Left ventricle myocardium inferior (tissue), 1 donor: ENCODE measurements at places on chromosomes 4 and X.

GRCh38 chr4:83725336-83726085 lies 189.6 kb downstream of the GPAT3 start:
- no peak for DNase-seq

DNA sequence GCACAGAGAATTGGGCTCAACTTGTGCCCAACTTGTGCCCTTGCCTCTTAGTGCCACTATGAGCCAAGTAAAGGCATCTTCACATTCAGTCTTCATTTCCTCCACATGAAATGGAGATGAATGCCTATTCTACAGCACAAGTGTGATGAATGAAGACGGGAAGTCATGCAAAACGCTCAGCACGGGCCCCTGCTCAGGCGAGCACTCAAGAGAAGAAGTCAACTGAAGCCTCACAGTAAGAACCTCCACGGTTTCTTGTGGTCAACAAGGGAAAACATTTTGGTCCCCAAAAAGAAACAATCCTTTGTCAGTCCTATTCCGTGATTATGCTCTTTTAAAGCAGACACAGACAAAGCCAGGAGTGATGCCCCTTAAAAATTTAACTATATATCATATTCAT lies 87.0 kb downstream of the IRF2 start:
- DNase-seq: no peak

GRCh38 chrX:142296421-142296820 lies 91.3 kb upstream of the MAGEC2 start:
- no peak for DNase-seq

DNA sequence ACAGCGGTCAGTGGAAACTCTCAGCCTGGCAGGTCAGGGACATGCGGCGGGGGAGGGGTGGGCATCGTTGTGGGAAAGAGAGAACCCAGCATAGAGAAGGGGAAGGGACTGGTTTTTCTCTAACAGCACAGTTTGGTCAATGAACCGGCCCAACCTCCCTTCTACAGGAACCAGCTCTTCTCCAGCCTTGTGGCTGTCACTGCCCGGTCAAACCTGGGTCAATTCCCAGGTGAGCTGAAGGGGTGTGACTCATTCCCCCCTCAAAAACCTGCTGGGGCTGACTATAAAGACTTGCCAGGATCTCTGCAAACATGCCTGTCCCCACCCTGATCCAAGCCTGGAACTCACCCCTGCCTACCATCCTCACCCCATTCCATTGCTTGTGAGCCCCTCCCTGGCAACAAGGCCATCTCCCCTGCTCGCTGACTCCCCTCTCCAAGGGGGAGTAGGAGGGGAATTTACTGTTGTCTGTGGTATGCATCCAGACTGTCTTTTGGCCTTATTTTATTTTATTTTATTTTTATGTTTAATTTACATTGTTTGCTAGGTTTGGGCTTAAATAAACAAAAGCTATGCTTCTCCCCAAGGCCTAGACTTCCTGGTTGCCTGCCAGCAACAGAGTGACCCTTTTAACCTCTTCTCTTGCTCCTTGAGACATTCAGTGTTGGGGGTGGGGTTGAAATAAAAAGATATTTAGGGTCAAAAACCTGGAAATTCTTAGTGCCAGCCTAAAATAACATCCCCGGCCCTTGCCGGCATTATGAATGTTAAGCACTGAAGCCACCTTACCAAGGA lies 49.6 kb downstream of the TSC22D3 start:
- DNase-seq: no peak

DNA sequence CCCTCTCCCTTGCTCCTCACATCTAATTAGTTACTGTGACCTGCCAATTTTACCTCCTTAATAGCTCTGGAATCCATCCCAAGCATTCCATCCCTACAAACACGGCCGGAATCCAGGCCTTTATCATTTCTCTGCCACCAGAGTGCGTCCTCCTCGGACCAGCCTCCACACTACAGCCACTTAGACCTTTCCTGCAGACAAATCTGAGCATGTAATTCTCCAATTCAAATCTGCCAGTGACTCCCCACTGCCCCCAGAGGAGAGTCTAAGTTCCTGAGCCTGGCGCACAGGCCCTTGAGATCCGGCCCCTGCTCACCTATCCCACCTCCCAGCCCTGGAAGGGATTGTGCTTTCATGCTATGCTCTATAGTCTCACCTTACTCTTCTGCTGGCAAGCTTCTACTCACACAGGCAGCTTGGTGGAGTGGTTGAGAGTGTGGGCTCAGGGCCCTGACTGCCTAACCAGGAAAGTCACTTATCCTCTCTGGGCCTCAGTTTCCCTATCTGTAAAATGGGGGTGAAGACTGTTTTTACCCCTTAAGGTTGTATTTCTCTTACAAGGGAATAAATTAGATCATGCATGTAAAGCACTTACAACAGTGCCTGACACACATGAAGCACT lies 31.2 kb downstream of the PJA1 start:
- no peak for DNase-seq

- no peak for DNase-seq
Observed at GRCh38 chrX:41667631-41668030, 21.1 kb upstream of the GPR34 start.

GRCh38 chr4:3348621-3349020 lies 55.8 kb downstream of the RGS12 start:
- no peak for DNase-seq

- DNase-seq: no peak
Observed at GRCh38 chrX:31546126-31546525, 474.3 kb upstream of the FTHL17 start.

DNA sequence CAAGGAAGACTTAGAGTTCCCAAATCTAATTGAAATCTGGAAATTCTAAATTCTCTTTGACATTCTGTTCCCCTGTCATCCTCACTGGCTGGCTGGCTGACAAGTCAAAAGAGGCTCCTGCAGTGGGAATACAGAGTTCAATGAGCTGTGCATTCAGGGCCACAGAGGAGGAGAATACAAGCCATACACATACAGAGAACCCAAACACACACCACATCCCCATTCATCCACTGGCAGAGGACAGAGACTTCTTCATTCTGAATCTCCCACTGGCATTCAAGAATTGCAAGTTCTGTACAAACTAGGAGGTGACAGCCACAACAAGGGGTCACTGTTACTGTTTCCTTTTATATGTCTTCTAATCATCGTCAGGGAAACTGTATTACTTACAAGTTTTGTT lies 49.7 kb downstream of the SAT1 start:
- DNase-seq: no peak

- no peak for DNase-seq
Observed at GRCh38 chr4:22412013-22412412, 103.9 kb downstream of the ADGRA3 start.

GRCh38 chr4:30808276-30808675 lies 88.1 kb downstream of the PCDH7 start:
- DNase-seq: no peak

DNA sequence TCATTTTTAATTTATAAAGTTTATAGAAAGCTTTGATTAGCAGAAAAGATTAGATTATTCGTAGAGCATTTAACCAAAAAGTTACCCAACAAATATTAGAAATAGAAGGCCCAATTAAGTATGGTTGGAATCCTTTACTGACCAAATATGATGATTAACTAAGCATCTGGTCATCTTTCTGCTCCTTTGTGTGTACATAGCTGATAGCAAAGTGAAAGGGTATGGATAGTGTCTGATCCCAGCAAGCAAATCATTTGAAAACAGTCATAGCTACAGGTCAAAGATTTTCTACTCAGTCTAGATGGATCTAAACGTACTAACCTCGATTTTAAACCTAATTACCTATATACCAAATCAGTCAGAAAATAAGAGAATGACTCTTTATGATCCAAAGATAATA lies 7.3 kb upstream of the MAB21L2 start:
- DNase-seq: no peak

GRCh38 chrX:112704187-112704586 lies 24.4 kb upstream of the LHFPL1 start:
- DNase-seq: no peak

GRCh38 chr4:112170451-112170993 lies 25.3 kb downstream of the FAM241A start:
- no peak for DNase-seq

DNA sequence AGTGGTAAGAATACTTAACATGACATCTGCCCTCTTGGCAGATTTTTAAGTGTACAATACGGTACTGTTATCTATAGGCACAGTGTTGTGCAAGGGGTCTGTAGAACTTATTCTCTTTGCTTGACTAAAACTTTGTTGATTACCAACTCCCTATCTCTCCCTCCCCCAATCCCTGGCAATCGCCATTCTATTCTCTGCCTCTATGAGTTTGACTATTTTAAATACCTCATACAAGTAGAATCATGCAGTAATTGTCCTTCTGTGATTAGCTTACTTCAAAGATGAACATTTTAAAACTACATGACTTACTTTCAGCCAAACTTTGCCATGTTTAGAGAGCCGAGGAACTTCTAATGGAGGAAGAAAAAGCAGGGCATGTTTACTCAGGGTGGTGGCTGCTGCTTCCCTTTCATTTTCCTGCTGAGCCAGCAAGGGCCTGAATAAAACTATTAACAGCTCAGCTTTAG lies 62.4 kb downstream of the APOO start:
- no peak for DNase-seq

DNA sequence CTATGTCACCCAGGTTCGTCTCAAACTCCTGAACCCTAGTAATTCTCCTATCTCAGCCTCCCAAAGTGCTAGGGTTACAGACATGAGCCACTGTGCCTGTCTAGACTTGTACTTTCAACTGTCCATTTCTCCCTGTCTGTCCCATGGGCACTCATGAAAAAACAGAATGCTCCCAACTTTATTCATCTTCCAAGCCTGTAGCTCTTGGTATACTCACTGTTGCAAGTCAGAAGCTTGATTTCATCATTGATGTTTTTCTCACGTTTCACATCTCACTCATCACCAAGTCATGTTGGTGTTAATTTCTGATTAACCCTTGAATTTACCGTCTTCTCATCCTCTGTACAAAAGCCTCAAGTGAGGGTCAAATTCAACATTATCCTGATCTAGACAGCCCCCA lies 7.3 kb upstream of the SRP72 start:
- no peak for DNase-seq

- no peak for DNase-seq
Observed at GRCh38 chr4:10201381-10202223, 85.0 kb upstream of the WDR1 start.

DNA sequence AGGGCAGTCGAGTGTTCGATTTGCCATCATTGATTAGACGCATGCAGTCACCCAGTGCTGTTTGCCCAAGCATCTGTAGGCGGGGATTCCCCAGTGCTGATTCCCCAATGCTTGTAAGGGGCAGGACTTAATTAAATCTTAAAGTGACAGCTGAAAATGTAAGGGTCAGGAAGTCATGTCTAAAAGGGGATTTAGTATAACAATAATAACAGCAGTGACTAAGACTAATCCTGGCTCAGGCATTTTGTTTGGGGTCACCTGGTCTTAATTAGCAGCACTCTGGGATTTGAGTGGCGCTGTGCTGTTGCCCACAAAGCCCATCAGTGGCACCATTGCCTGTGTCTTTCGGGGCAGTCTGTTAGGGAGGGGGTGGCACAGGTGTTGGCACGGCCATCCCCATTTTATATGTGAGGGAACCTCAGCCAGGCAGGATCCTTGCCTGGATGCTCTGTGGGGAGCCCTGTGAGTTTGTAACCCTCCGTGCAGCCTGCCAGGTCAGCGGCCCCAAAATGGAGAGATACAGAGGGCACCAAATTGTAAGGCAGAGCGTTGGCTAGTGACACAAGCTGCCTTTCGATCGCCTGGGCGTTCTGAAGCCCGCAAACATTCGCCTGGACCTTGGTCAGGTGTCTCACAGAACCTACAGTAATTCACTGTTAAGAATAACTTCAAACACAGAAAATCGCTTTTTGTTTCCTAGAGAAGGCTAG lies 146.7 kb downstream of the TBL1X start:
- no peak for DNase-seq

DNA sequence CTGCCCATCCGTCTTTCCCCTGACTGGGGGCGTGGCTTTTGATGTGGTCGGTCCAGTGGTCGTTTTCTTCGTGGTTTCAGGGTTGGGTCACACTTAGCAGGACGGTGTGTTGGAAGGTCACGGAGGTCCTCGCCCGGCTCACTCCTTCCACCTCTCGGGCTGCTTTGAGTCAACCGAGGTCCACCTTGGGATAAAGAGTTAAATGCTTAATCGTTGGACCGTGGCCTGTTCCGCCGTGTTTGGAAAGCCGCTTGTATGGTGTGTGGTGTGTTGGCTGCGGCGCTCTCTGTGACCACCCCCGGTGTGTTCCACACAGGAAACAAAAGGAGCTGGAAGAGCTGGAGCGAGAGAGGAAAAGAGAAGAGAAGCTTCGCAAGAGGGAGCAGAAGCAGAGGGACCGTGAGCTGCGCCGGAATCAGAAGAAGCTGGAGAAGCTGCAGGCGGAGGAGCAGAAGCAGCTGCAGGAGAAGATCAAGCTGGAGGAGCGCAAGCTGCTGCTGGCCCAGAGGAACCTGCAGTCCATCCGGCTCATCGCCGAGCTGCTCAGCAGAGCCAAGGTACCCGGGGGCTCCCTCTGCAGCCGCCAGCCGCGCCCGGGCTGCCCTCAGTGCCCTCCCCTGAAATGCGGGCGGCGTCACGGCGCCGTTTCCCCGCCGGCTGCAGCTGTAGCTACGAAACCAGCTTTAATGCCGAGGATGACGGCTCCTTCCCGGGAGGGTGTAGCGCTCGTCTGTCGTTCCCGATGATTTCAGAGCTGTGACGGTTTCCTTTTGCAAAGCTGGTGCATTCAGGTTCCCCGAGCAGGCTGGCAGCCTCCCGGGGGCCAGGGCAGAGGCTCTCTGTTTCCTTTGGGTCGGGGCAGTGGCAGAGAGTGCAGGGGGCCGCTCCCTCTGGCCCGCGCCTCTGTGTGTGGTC lies 7.7 kb downstream of the AKAP17A start:
- no peak for DNase-seq
